ENCODE measurements at places on chromosomes 7 and 10.

DNA sequence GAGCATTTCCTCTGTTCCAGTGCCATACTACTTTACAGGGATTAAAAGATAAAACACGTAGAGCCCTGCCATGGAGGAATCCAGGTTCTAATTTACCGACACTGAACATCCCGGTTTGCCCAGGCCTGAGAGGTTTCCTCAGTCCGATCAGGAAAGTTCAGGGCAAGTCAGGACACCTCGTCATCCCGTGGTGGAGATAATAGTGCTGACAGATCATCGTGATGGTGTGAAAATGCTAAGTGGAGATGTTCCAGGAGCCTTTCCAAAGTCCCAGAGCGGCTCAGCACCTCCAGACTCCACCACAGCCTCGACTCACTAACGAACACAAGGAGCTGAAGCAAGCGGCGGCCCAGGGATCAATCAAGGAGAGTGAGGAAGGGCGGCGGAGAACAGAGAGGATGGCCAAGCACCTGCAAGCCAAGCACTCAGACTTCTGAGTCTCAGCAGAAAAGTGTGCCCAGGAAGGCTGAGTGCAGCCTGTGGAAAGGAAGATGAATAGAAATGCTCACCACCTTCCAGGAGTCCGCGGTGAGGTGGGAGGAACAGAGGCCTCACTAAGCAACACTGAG, 103.7 kb upstream of the VWC2 start:
- DNase-seq, result no peak

GRCh38 chr7:133873631-133874030, 253.5 kb upstream of the LRGUK start:
- DNase-seq, result no peak

DNA sequence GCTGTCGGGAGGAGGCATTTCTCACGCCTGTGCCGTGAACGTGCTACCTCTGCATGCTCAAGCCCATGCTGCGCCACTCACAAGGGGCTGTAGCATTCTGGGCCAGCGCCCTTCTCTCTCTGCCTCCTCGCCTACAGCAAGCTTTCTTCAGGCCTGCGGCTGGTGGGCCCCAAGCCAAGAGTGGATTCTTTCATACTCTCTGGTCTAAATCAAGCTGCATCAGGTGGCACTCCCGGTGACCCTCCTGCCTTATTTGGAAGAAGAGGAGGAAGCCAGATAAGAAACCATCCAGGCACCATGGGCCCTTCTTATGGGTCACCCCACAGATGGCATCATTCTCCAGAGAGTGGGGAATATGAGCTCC, 86.7 kb upstream of the DUSP5 start:
- no peak for DNase-seq

- no peak for DNase-seq
Observed at GRCh38 chr10:43865265-43866135, 216.8 kb upstream of the ZNF32 start.

- no peak for DNase-seq
Observed at GRCh38 chr10:43318976-43319960, 52.2 kb upstream of the FXYD4 start.

DNA sequence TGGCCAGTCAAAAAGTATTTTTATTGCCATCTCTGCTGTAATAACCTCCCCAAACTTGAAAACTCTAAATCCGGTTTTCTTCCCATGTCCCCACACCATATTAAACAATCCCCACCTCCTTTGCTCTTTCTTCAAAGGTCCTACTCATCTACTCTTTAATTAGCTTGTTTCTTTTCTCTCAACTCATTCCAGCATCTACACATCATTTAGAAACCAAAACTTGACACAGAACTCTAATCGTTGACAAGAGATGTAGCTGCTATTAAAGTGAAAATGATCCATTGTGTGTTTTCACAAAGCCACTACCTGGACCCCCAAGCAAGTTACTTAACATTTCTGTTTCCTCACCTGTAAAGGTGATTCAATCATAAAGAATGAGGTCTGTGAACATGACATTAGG, 436.3 kb upstream of the NPVF start:
- DNase-seq, result no peak

DNA sequence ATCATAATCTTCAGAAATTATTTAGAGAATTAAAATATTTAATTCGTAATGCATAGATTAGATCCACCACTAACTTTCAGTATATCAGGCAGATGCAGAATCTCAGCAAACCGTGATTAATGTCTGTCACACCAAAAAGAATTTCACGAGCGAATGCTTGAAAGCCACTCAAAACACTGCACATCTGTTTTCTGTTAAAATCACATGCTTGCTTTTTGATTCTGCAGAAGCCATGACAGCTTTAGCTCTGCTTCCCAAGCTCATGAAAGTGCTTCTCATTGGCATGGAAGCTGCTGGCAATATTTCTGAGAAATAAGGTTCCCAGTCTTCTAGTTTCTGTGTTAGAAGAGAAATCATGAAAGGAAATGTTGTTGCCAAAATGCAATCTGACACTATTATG, 837.8 kb upstream of the LRRN3 start:
- no peak for DNase-seq

GRCh38 chr7:55061726-55062499, 43.1 kb downstream of the EGFR start:
- no peak for DNase-seq

DNA sequence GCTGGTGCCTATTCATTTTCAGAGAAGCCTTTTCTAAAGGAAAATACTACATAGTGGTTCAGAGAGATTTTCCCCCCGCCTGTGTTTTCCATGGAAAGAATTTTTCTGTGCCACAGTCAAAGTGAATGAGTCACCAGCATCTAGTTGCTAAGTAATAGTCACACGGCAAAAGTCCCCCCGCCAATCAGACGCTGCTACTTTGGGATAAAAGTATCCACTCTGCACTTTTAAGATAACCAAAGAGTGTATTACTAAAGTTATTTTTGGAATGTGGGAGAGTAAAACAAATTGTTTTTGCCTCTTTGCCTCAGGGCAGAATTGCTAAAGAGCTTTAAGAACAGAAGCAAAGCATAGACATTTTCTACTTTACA, 23.5 kb downstream of the ABLIM1 start:
- DNase-seq, result no peak

DNA sequence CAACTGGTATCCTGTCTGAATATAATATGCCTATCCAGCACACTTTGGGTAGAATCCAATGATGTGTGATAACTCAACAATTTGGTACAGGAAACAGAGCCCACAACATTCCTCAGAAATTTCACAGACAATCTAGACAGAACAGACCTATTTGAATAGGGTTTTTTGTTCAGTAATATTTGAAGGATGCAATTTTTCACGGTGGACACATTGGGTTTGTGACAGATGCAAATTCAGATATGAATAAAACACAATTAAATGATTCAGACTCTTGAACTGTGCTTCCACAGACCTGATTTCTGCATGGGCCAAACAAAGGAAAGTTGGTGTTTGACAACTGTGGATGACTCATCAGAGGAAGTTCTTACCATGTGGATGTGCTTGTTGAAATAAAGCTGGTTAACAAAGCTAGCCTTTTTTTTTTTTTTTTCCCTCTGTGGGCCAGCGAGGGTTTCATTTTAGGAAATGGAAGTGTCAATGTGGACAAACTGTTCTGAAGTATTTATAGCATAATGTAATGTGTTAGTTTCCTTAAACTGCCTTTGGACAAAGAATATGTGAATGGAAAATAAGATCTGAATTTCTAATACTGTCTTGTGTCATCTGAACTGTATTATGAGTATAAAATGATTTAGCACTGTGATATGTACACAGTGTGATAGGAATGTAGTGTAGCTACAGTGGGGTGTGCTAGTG, 43.2 kb upstream of the FAM133B start:
- DNase-seq, result peak; percentile 67

- no peak for DNase-seq
Observed at GRCh38 chr7:111568419-111568818, 6.1 kb upstream of the IMMP2L start.

GRCh38 chr10:125159932-125160855, at the start of gene CTBP2:
Gene CTBP2, minus strand, starts transcription at chr10:125160563.
- no peak for DNase-seq

DNA sequence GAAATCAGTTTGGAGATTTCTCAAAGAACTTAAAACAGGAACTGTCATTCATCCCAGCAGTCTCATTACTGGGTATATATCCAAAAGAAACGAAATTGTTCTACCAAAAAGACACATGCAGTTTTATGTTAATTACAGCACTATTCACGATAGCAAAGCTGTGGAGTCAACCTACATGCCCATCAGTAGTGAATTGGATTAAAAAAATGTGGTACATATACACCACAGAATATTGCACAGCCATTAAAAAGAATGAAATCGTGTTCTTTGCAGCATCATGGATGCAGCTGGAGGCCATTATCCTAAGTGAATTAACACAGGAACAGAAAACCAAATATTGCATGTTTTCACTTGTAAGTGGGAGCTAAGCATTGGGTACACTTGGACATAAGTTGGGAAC, 158.9 kb downstream of the CDK14 start:
- DNase-seq, result no peak

DNA sequence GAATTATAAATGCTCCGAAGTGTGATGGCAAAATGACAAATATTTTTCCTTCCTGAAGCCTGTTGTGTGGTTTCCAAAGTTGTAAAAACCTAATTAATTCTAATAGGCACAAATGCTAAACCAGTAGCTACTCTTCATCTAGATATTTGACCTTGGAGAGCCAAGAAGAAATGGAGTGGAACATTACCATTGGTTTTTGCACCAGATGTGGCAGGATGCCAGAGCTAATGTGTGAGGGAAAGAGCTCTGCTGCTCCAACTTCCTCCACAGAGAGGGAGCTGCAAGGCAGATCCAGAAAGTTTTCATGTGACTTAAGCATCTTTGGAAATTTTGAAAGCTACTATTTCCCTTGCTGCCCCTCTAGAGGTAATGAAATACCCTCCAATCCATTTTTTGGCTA, 65.1 kb upstream of the HPS1 start:
- DNase-seq, result no peak

DNA sequence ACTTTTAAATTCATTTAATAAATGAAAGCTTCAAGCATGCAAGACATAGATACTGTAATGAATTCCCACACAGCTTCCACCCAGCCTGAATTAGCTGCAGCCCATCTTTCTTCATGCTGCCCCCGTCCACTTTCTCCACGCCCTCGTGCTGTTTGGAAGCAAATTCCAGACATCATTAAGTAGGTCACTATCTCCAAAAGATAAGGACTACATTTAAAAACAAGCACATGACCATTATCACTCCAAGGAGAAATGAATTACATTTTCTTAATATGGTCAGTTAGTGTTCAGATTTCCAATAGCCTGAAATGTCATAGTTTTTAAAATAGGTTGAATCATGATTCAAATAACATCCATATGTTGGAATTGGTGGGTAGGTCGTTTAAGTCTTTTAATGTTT, 24.3 kb downstream of the LMTK2 start:
- DNase-seq, result no peak

DNA sequence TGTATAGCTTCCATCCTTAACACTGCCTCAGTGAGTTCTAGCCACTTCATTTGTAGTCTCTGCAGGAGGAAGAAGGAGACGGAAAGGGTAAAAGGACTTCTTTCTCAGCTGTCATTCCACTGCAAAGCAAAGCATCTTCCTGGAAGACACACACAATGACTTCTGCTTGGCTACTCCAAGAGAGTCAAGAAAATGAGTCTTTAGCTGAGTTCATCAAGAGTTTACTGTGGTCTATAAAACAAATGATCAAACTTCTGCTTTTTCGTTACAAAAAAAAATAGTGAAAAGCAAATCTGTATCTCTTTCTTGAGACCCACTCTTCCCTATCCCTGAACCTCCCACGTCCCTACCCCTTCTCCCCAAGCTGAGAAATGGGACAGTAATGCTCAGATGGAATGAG, 205.0 kb upstream of the AHR start:
- no peak for DNase-seq

- no peak for DNase-seq
Observed at GRCh38 chr7:127245607-127246006, 7.1 kb downstream of the GRM8 start.
